ENCODE measurements at places on chromosomes 11 and 22.

DNA sequence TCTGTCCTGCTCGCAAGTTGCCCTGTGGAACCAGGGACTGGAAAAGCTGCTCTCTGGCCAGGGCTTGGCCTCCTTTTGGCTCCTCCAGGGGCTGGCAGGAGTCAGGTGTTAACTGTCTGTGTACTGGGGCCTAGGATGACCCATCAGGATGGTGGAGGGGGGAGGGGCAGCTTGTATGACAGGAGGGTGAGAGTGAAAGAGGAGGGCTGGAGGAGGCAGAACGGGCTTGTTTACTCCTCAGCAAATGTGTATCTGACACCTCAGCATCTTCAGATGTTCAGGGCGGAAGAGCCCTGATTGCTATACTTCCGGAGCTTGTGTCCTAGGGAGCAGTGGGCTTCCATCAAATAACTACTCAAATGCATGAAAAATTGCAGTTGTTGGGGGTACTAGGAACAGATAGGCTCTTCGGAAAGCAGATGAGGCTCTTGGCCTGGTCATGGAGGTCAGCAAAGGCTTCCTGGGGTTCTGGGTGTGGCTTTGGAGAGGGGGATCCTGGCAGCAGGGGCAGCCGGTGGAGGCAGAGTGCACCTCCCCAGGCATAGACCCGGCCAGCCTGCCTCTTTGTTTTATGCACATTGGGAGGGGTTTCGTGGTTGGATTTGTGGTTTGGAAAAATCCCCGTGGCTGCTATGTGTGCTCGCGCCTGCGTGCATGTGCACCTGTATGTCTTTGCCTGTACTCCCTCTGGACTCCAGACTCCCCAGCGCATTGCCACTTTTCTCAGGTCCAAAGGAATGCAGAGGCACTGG is 31.2 kb downstream of the CD82 start:
- peak; percentile 51 for DNase-seq

GRCh38 chr11:3191586-3192324 is 26.6 kb upstream of the OSBPL5 start:
- no peak for DNase-seq

GRCh38 chr11:69086152-69087132 is 37.7 kb downstream of the TPCN2 start:
- no peak for DNase-seq

GRCh38 chr22:30856741-30857502 is 111.7 kb downstream of the MORC2 start:
- no peak for DNase-seq

DNA sequence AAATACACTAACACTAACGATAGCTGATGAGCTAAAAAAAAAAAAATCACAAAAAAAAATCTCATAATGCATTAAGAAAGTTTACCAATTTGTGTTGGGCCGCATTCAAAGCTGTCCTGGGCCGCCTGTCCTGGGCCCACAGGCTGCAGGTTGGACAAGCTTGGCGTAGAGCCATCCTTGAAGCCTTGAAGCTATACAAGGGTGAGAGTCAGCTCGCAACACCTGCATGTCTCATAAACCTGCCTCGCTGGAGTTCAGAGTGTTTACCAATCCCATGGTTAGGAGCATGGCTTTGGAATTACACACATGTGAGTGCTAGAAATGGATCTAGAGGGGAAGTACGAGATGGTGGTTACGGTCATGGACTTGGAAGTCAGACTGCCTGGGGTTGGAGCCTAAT is 453.7 kb downstream of the INSC start:
- DNase-seq = no peak

- DNase-seq = no peak
Observed at GRCh38 chr11:95682552-95682951, 107.0 kb downstream of the FAM76B start.

GRCh38 chr22:45552580-45553350 is 50.1 kb downstream of the FBLN1 start:
- no peak for DNase-seq

- peak; percentile 30 for DNase-seq
Observed at GRCh38 chr22:32796865-32797573, 4.5 kb upstream of the TIMP3 start.

- no peak for DNase-seq
Observed at GRCh38 chr11:122749005-122749687, 89.2 kb upstream of the CRTAM start.

GRCh38 chr22:49294656-49295464 is 532.8 kb downstream of the BRD1 start:
- no peak for DNase-seq

- DNase-seq = no peak
Observed at GRCh38 chr11:7381937-7382336, 103.4 kb upstream of the OLFML1 start.

- no peak for DNase-seq
Observed at GRCh38 chr11:120579611-120580031, 68.1 kb downstream of the GRIK4 start.

GRCh38 chr11:112453601-112454577 is 193.2 kb upstream of the PLET1 start:
- peak; percentile 12 for DNase-seq

- DNase-seq = no peak
Observed at GRCh38 chr11:5547982-5548381, 358 bp downstream of the OR52H1 start.

DNA sequence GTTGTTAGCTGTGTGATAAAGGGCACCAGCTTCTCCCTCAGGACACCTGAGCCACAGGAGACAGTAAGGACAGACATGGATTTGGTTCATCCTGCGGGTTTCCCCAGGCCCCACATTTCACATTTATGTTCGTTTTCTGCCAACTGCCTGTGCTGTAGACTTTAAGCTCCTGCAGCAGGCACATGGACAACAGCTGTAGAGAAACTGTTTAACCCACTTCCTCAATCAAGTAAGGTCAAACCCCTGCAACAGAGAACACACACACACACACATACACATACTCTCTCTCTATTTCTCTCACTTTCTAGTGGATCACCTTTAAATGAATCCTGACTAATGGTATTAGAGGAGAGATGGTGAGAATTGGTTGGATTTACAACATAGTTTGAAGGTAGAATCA is 90.7 kb downstream of the C11orf87 start:
- DNase-seq = no peak

GRCh38 chr22:30695351-30695851 is 727 bp downstream of the OSBP2 start:
- DNase-seq = no peak

DNA sequence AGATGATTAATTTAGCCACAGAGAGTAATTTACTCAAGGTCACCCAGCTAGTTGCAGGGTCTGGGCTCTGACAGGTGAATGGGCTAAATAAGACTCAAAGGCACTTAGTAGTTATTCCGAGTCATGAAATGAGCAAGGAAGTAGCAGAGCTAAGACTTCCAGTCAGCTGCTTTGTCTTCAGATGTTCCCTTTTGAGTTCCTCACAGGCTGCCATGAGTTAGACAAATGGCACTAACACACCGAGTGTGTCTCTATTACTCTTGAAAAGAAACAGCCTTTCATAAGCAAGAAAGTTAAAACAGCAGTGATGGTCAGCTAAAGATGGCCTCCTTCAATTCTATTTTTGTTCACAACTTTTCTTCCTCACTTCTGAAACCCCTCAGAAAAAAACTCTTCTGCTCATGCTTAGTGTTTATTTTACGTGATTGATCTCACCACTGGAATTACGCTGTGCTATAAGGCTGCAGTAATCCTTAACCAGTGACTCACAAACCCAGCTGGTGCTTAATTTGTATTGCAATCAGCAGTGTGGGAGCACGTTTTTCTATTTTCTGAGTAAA is 389.1 kb downstream of the AASDHPPT start:
- no peak for DNase-seq

GRCh38 chr11:86687185-86687778 is 14.9 kb upstream of the ME3 start:
- DNase-seq = no peak

- DNase-seq = no peak
Observed at GRCh38 chr11:77110836-77111235, 8.2 kb downstream of the OMP start.

DNA sequence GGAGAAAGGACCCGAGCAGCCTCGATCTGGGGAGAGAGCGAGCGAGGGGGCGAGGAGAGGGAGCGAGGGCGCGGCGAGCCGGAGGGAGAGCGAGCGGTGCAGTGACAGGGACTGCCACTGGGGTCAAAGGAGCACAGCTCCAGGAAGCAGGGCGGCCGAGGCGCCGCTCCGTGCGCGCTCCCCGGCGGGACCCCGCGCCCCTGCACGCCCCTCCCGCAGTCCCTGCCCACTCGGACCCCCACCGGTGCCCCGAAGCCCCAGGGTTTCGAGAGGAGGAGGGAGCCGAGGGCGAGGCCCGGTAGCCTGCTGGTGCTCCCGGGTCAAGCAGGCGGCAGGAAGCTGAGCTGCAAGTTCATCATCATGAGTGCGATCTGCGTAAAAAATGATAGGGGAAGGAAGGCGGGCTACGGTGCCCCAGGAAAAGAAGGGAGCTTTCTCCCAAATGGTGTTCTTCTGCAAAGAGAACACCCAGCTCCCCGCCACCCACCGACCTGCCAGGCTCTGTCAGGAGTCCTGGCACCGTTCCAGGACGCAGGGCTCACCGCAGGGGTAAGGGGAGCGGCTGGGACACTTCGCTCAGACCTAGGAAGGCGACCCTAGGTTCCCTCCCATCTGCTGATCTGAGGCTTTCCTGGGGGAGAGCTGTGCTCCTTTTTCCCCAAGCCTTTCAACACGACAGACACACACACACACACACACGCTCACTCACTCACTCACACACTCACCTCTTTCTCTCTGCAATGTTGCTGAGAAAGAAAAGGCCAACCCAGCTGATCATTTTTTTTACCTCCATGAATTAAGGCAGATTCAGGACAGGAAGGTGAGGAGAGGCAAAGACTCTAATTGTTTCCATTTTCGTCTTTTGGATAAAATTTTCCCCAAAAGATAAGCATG is at the start of gene MPPED2:
TSS of gene MPPED2 (minus strand) at position 103 of the 894 bp plus-strand sequence. CDS start 5,980 bp downstream, outside the sequence.
- no peak for DNase-seq

DNA sequence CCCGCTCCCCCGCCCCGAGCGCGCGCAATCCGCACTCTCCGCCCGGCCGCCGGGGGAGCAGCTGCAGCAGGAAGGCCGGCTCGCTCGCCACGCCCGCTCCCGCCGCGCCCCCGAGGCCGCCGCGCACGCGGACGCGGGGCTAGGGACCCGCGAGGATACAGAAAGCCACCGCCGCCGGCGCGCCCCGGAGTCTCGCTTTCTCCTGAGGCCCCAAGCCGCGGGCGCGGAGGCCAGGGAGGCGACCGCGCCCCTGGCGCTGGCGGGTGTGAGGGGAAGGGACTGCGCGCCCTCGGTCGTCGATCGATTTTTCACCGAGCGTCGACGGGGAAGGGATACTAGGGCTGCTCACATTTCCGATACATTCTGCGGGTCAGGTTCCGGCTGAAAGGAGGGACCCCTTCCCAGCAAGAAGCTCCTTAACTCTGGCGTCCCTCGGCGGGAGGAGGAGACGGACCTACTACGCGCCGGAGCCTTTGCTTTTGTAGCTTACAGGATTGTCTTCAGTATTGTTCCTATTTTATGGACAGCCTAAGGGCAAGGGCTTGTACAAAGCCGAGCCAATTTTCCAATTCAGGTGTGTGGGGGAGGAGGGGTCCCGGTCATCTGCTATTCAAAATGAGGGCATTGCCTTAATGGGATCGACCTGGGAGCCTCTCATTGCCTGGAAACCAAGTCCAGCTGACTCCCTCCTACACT is 416 bp upstream of the GAB2 start:
- DNase-seq = peak; percentile 59

- DNase-seq = no peak
Observed at GRCh38 chr22:41330169-41330568, 28.8 kb downstream of the ZC3H7B start.

DNA sequence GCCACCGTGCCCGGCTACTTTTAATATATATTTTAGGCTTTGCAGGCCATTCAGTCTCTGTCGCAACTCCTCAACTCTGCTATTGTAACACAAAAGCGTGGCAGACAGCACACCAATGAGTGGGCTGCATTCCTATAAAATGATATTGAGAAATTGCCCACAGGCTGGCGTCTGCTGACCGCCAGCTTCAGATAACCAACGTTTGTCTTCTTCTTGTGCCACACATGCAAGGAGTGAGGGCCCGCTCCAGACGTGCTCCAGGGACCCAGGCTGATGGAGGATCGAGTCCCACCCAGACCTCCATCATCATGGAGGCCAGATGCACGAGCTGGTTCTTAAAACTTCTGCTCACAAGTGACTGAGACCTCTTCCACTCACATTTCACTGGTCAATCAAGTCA is 35.4 kb upstream of the LINC01488 start:
- DNase-seq = no peak

GRCh38 chr11:121930004-121930965 is 185.7 kb downstream of the BLID start:
- no peak for DNase-seq

DNA sequence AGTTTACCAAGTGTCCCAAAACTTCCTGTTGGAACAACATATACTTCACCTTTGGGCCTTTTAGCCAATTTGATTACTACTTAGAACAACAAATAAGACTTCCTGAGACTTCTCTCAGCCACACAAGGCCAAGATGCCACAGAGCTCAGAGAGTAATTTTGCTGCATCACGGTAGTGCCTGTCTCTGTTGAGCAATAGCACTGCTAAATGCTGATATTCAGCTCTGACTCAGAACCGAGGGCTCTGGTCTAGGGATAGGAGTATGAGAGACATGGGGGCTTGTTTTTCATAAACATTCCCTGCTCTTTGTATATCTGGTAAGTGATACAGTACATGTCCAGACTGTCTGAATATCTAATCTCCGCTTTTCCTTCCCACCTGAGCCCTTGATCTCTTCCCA is 260.4 kb upstream of the ARHGAP20 start:
- DNase-seq = no peak

DNA sequence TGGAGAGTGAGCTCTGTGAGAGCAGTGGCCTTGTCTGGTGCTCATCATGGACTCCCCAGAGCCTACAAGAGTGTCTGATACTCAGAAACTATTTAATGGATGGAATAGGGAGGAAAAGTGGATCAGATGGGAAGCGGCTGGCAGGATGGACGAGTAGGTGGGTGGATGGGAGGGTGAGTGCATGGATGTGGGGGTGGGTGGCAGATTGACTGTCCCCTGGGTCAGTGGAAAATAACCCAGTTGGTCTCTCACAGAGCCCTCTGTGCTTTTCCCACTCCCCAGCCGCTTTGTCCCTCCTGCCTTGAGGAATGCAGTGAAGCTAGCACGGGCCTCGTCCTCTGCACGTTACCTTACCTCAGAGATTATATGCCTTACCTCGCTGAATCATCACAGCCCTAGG is 5.9 kb downstream of the SPI1 start:
- DNase-seq = no peak

DNA sequence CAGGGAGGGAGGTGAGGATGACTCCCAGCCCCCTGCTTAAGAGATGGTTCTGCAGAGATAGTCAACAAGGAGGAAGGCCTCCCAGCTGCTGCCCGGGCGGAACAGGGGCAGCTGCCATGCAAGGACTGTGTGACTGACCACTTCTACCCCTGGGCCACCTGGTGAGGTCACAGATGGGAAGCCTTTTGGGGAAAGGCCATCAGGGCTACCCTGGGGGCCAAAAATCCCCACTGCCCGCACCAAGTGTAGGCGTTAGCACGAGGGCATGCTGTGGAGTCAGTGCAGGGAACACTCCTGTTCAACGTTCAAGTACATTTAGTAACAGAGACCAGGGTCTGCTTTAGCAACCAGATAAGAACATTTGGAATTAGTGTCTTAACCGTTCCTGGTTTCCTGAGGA is 372.9 kb downstream of the BRD1 start:
- no peak for DNase-seq
